Thymus (tissue), 14 donors: ENCODE measurements at places on chromosomes 16 and 17. TPM values are rescaled to one million over a fixed set of nuclear protein-coding genes. Genes with fewer than 3 reads are reported as not detected.

The CPHXL2 gene
- total RNA-seq, result not detected

The LPO gene
- 0.09 TPM for total RNA-seq

The SLC5A2 gene
- total RNA-seq, result 0.14 TPM

The FBXW10 gene
- 0.09 TPM for total RNA-seq

The TNFRSF12A gene
- total RNA-seq, result 5.1 TPM

The SLC25A11 gene
- total RNA-seq, result 46.7 TPM

The WNT3 gene
- total RNA-seq, result 0.42 TPM

The ABCC3 gene
- 1.8 TPM for total RNA-seq

The TEKT5 gene
- total RNA-seq, result 0.24 TPM

The GCGR gene
- 0.05 TPM for total RNA-seq

The PERCC1 gene
- total RNA-seq, result not detected

The VWA3A gene
- 0.09 TPM for total RNA-seq

The SLC13A2 gene
- total RNA-seq, result not detected

DNA sequence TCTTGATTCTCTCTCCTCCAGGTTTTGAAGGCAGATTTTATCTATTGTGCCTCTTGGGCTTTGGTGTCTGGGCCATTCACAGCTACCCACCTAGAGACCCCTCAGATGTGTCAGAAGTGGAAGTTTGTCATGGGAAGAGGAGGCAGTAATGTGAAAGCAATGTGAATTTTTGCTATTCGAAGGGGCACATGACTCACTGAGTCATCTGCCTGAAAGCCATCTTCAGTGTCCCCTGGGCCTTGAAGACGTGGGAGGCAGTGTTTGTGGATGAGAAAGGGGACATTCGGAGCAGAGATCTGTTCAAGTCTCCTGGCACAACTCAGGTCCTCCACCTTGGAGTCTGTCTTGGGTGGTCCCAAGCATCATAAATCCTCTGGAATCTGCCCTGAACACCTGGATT, 530.2 kb downstream of the NPIPA7 start:
- H3K4me1 ChIP-seq, result no peaks in the 10 kb centered on the region
- H3K27ac ChIP-seq, result no peak overlapping the region
- H3K4me3 ChIP-seq, result no peak overlapping the region
- no peaks in the 10 kb centered on the region for H3K36me3 ChIP-seq

DNA sequence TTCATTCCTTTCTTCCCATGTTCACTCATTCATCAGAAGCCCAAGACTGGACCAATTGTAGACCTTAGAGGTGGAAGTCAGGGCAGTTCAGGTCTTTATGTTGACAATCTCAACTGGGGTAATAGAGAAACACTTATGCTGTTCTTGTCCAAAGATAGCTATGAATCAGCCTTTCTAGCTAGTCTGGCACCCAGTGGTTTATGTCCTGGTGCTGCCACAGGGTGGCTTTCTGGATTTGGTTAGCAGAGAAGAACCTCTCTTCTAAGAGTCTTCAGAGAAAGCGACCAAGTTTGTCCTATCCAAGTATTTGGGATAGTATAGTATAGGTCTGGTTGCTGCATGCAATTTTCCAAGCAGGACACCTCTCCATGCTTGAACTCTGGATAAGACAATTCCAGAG, 83.3 kb downstream of the NOG start:
- no peaks in the 10 kb centered on the region for H3K36me3 ChIP-seq
- H3K27me3 ChIP-seq, result peaks cover 86% of the 10 kb centered on the region
- H3K4me3 ChIP-seq, result no peak overlapping the region
- H3K4me1 ChIP-seq, result peaks cover 11% of the 10 kb centered on the region
- DNase-seq, result no peak

GRCh38 chr16:83742124-83742899, 65.5 kb upstream of the HSBP1 start:
- no peak for DNase-seq
- H3K27ac ChIP-seq, result no peak overlapping the region
- no peaks in the 10 kb centered on the region for H3K36me3 ChIP-seq
- H3K4me1 ChIP-seq, result no peaks in the 10 kb centered on the region

DNA sequence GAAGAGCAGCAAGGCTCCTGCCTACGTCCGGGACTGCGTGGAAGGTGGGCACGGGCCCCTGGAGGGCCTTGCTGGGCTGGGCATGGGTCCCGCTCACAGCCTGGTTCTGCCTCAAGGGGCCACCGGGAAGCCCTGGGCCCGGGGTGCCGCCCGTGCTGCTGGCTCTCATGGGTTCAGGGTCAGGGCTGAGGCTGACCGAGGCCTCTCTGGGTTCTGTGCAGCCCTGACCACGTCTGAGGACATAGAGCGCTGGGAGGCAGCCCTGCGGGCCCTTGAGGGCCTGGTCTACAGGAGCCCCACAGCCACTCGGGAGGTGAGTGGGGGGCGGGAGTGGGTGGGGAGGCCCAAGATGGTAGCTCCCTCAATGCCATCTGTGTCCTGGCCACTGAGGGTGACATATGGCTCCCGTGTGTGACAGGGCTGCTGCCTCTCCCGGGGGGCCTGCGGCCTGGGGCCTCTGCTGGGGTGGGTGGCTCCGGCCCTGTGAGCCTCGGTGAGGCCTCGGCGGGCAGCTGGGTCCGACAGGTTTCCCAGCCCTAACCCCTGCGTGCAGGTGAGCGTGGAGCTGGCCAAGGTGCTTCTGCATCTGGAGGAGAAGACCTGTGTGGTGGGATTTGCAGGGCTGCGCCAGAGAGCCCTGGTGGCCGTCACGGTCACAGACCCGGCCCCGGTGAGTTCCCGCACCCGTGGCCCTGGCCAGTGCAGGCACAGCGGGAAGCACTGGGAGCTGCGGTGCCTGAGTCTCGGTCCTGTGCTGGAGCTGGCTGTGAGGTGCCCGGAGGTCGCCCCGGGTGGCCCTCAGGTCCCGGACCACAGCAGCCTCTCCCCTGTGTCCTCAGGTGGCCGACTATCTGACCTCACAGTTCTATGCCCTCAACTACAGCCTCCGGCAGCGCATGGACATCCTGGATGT, 9.2 kb downstream of the TELO2 start:
- H3K27me3 ChIP-seq, result no peaks in the 10 kb centered on the region
- no peak overlapping the region for H3K4me3 ChIP-seq
- peaks cover 60% of the 10 kb centered on the region for H3K36me3 ChIP-seq
- H3K27ac ChIP-seq, result no peak overlapping the region
- no peaks in the 10 kb centered on the region for H3K4me1 ChIP-seq
- no peak for DNase-seq

DNA sequence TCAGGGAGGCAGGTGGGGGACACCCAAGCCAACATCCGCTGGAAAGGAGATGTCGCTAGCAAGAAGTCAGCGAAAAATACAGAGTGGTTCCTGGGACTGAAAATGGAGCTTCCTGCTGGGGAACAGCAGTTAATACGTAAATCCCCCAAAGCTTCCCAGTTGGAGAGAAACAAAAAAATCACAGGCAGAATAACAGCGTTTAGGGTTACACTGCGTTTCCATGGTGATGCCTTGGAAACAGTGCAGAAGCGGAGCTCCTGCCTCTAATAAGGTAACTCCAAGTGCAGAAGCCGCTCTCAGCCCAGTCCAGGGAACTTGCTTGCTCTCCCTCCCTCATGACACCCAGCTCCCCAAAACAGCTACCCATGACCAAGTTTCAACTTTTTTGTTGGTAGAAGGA, 73.4 kb downstream of the PLD6 start:
- DNase-seq, result no peak
- H3K4me1 ChIP-seq, result no peaks in the 10 kb centered on the region
- H3K36me3 ChIP-seq, result peaks cover 69% of the 10 kb centered on the region
- H3K4me3 ChIP-seq, result no peak overlapping the region
- H3K27ac ChIP-seq, result peak overlapping the region; percentile 55

DNA sequence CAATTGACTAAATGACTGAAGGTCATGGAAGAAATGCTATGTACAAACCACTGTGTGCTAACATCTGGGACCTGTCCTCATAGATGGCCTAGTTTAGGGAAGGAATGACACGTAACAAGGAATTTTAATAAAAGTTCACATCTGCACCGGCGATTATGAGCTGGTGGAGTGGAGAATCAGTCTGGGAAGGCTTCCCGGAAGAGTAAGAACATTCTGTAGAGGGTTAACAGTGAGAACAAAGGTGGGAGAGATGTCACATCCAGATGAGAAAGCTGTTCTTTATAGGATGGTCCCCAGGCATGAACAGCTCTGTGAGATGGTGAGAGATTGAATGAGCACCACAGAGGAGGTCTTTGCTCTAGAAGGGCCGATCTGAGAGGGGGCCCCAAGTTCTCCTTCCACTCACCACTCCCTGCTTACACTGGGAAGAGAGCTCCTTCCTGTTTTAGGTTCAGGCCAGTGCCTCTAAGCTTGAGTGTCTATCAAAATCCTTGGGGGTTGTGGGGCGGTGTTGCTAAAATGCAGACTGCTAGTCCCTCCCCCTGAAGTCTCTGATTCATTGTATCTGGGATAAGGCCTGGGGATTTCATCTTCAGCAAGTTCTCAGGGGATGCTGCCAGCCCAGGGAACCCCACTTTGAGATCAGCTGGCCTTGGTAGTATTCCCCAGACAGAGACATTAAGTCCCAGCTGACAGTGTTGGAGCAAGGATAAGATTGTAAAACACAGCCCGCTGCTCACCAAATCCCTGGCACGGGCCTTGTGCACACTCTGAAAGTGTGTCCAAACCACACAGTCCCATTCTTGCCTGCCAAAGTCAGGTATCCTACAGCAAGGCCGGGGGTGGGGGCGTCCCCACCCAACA, 294.7 kb upstream of the MAF start:
- no peaks in the 10 kb centered on the region for H3K27me3 ChIP-seq
- no peaks in the 10 kb centered on the region for H3K36me3 ChIP-seq
- no peak overlapping the region for H3K4me3 ChIP-seq
- no peaks in the 10 kb centered on the region for H3K4me1 ChIP-seq

- peaks cover 8% of the 10 kb centered on the region for H3K4me1 ChIP-seq
- H3K27ac ChIP-seq, result no peak overlapping the region
- H3K27me3 ChIP-seq, result no peaks in the 10 kb centered on the region
- no peak overlapping the region for H3K4me3 ChIP-seq
Observed at GRCh38 chr17:8935191-8935590, 30.3 kb downstream of the PIK3R5 start.

DNA sequence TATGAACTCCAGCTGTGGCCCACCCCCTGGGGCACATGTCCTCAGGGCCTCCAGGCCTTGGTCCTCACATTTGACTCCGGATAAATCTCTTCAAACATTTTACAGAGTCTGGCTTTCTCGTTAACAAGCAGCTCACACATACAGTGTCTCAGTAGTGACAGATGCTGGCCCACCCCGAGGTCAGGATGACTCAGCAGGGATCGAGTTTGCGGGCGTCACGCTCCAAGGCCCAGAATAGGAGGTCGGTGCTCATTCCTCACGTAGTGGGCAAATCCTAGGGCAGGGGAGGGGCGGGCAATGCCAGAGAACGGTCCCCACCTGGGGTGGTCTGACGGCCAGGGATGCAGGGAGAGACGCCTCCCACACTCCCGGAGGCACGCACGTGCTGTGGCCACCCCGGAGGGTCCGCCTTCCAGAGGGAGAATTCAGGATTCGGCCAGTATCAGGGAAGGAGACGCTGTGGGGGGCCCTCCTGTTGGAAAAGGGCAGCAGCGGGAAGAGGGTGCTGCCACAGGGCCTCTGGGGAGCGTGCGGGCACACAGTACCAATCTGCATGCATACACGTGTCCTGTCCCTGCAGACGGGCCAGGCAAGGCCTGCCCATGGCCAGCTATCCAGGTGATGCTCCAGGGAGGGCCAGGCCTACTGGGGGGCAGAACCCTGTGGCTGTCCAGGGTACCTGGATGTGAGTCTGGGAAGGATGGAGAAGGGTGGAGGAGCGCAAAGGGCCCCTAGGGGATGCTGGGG, 8.6 kb downstream of the SLC7A5 start:
- DNase-seq, result no peak
- no peak overlapping the region for H3K27ac ChIP-seq
- H3K4me3 ChIP-seq, result no peak overlapping the region
- no peaks in the 10 kb centered on the region for H3K4me1 ChIP-seq
- H3K27me3 ChIP-seq, result no peaks in the 10 kb centered on the region
- peaks cover 4% of the 10 kb centered on the region for H3K36me3 ChIP-seq

- no peaks in the 10 kb centered on the region for H3K4me1 ChIP-seq
- DNase-seq, result no peak
- H3K36me3 ChIP-seq, result no peaks in the 10 kb centered on the region
- no peak overlapping the region for H3K27ac ChIP-seq
- H3K27me3 ChIP-seq, result no peaks in the 10 kb centered on the region
Observed at GRCh38 chr17:42087736-42088705, 10.3 kb downstream of the ZNF385C start.

DNA sequence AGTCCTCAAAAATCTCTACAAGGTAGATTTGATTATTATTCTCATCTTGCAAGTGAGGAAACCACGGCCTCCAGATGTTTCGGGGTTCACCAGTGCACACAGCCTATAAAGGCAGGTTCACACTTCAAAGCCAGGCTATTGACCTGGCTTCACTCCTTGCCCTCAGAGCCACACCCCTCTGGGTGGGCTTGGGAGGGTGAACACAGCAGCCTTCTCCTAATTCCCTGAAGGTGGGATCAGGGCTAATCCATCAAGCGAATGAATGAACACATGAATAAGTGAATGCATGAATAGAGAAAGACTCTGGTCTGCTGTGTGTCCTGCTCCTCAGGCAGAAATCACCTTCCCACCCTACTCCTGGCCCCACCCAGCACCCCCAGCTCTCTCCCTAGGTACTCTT, 139.0 kb downstream of the CYLD start:
- no peak overlapping the region for H3K4me3 ChIP-seq
- no peak for DNase-seq
- H3K27ac ChIP-seq, result no peak overlapping the region

- no peak overlapping the region for H3K4me3 ChIP-seq
- no peaks in the 10 kb centered on the region for H3K27me3 ChIP-seq
- no peak for DNase-seq
Observed at GRCh38 chr16:30757316-30757715, 4.5 kb downstream of the CFAP119 start.

- H3K27ac ChIP-seq, result no peak overlapping the region
- H3K36me3 ChIP-seq, result no peaks in the 10 kb centered on the region
- peaks cover 9% of the 10 kb centered on the region for H3K4me1 ChIP-seq
- peaks cover 30% of the 10 kb centered on the region for H3K27me3 ChIP-seq
- no peak for DNase-seq
- no peak overlapping the region for H3K4me3 ChIP-seq
Observed at GRCh38 chr16:85357924-85358505, 245.7 kb upstream of the CIBAR2 start.

- H3K27ac ChIP-seq, result no peak overlapping the region
- no peaks in the 10 kb centered on the region for H3K27me3 ChIP-seq
- H3K36me3 ChIP-seq, result peaks cover 82% of the 10 kb centered on the region
- DNase-seq, result no peak
- no peak overlapping the region for H3K4me3 ChIP-seq
Observed at GRCh38 chr16:69368866-69369265, 16.9 kb downstream of the TERF2 start.

DNA sequence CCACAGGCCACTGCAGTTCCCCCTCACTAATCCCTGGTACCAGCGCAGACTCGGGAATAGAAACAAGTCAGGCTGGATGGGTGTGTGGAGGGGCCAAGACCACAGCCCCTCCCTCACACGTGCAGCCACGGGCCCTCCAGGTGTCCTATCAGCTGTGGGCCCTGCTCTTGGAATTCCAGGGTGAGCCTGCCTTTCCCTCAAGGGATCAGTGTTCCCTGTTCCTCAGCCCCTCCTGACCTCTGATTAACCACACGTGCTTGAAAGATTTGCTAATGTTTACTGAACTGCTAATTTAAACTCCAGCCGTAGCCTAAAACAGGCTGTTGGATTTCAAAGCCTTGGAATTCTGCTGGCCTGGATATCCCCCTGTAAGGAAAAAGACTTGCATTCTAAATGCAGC, 146.4 kb downstream of the SOCS1 start:
- no peaks in the 10 kb centered on the region for H3K27me3 ChIP-seq
- H3K4me3 ChIP-seq, result no peak overlapping the region
- peaks cover 6% of the 10 kb centered on the region for H3K36me3 ChIP-seq
- DNase-seq, result no peak
- peaks cover 40% of the 10 kb centered on the region for H3K4me1 ChIP-seq
